ENCODE measurements at places on chromosomes 4 and X.

DNA sequence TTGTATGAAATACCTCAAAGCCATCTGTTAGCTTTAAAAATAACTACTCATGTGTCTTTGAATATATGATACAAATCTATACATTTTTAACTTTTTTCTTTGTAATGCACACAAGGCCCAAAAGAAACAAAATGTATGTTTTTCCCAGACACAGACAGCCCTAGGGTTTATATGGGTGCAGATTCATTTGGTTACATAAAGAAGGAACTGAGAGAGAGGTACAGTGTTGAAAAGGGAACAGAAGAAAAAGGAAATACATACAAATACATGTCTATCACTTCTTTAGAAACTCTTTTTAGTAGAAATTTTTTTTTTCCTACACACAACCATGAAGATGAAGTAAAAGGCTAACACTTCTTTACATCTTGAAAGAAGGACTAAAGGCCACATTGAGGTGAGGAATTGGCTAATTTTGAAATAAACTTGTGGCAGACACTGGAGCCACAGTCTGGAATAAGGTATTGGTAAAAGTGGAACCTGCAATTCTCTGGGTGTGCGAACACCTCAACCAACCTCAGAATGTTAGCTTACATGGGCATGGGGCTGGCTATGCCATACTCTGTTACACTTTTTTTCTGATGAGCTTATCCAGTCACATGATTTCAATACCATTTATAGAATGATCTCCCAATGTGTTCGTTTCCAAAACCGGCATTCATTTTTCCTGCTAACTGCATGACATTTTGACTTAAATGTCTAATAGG, 67.9 kb downstream of the FAM47C start:
- DNase-seq, result no peak

DNA sequence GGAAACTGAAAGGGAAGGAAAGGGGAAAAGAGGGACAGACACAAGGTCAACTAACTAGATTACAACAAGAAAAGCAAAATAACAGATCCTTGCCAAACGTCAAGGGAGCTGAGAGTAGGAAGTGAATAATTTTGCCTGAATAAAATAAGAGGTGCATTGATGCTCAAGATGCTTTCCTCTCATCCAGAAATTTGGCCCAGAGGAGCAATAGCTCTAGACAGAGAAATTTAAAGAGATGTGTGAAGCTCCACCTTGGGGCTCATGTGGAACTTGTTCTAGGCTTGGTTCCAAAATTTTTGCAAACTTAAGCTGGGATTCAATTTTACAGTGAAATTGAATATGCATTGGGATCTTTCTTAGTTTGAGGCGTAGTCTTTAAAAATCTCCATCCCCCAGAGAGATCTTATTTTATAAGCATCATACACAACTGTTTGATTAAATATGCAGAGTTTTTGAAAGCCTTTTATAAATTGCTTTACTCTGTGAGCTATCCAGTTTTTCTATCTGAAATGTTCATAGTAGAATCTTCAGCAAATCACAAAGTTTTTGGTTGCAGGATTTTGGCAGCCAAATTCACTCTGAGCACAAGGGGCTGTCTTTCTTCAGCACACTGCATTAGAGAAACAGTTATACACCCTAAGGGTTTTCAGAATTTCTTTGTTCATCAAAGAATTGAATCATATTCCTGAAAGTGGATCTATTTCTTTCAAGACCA, 1159.5 kb downstream of the ADGRL3 start:
- DNase-seq, result no peak

- DNase-seq, result no peak
These were observed 127.0 kb downstream of the ASMT start for GRCh38 chrX:1741816-1742394.

GRCh38 chrX:147226801-147227200, 412.3 kb upstream of the CXorf51A start:
- no peak for DNase-seq

DNA sequence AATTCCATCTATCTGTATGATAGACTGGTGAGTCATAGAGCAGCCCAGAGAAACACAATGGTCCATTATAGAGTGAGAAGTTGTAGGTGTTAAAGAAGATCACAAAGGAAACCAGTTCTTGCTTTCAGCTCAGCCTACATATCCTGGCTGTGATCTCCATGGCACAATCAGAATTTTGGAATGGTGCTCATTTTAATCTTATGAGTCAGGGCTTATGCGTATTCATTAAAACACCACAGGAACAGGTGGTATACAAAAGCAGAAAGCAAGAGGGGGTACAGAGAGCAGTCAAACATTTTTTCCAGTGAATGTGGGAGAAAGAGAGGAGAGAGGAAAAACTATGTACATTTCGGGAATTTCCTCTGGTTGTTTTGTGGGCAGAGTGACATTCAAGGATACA, 126.9 kb downstream of the MFAP3L start:
- no peak for DNase-seq

GRCh38 chr4:47483745-47484144, 1.3 kb upstream of the ATP10D start:
- DNase-seq, result no peak

GRCh38 chr4:127870688-127871087, 10.0 kb upstream of the PLK4 start:
- no peak for DNase-seq

DNA sequence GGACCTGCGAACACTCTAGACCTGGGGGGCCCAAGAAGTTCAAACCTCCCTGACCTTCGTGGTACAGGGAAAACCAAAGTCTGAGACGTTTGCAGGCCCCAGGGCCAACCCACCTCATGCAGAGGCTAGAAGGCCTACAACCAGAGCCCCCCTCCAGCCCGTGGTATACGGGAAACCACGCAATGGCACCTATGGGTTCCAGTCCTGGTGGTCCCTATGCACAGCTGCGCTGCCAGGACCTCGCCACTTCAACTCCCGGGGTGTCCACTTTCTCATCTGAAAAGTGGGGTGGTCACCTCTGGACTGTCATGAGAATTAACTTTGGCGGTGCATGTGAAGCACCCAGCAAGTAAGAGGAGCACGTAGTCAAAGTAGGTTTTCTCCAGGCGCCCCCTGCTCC, 8.4 kb upstream of the MSX1 start:
- no peak for DNase-seq

DNA sequence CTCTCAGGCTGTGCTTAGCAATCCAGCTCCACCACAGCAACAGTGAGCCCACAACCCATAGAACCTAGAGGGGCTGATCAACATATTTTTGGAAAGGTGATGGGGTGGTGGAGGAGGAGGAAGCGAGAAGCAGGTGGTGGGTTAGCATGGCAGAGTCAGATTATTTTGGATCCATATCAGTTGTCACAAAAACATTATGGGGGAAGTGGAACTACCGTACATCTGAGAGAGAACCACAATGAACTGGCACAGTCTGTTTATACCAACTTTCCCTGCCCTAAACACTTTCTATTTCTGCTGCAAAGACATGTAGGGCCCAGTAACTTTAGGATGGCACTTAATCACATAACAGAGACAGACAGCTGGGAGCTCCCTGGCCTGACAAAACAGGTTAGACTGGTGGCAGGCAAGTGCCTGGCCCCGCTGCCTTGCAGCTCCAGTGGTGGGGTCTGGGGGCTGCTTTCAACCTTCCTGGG, 4.3 kb downstream of the SLC9A7 start:
- no peak for DNase-seq

DNA sequence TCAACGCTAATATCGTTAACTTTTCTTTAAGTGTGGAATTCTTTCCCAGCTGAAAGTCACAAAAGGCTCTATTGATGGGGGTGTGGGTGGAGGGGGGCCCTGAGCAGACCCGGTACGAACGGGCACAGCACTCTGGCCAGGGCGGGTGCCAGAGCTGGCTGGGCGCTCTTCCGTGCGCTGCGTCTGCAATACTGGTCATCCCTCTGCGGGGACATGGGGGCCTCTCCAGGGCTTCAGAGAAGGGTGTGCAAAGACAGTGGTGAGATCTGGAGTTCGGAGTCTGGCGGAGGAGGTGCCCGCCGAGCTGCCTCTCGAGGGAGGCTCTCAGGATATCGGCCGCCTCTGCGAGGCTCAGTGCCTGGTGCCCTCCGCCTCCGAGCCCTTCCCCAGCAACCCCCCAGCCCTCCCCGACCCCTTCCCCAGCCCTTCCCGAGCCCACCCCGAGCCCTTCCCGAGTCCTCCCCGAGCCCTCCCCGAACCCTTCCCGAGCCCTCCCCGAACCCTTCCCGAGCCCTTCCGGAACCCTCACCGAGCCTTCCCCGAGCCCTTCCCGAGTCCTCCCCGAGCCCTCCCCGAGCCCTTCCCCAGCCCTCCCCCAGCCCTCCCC, 34.3 kb downstream of the FGFRL1 start:
- peak; percentile 55 for DNase-seq

GRCh38 chr4:106370214-106370613, 1.6 kb upstream of the GIMD1 start:
- no peak for DNase-seq

GRCh38 chrX:103608306-103608963, 672 bp downstream of the TCEAL3 start:
- DNase-seq, result peak; percentile 51

GRCh38 chr4:128670513-128670912, 139.0 kb upstream of the JADE1 start:
- no peak for DNase-seq

- peak; percentile 85 for DNase-seq
These were observed 37.4 kb upstream of the SPON2 start for GRCh38 chr4:1209821-1210220.

- no peak for DNase-seq
These were observed 50.5 kb downstream of the TBC1D14 start for GRCh38 chr4:6960154-6960553.

- no peak for DNase-seq
These were observed 48.5 kb upstream of the IL15 start for GRCh38 chr4:141587897-141588296.

- DNase-seq, result no peak
These were observed 577.4 kb upstream of the INTU start for GRCh38 chr4:127055357-127055756.

DNA sequence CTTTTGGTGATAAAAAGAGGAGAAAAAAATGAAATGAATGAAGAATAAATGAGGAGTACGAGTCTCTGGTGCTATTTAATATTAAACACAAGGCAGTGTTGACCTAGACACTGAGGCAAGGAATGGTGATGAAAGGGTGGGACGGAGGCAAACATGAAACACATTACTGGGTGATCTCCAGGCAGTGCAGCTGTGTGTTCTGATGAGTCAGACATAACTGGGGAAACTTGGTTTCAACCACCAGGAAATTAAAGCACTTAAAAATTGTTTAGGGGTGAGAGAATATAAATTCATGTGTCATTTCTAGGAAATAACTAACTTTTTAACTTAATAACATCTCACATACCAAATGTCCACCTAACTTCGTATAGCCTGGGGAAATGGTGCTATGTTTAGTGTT, 19.7 kb upstream of the CXCL6 start:
- DNase-seq, result no peak

GRCh38 chr4:16864199-16864598, 34.2 kb downstream of the LDB2 start:
- no peak for DNase-seq

- no peak for DNase-seq
These were observed 26.2 kb downstream of the CUL4B start for GRCh38 chrX:120534413-120535205.

DNA sequence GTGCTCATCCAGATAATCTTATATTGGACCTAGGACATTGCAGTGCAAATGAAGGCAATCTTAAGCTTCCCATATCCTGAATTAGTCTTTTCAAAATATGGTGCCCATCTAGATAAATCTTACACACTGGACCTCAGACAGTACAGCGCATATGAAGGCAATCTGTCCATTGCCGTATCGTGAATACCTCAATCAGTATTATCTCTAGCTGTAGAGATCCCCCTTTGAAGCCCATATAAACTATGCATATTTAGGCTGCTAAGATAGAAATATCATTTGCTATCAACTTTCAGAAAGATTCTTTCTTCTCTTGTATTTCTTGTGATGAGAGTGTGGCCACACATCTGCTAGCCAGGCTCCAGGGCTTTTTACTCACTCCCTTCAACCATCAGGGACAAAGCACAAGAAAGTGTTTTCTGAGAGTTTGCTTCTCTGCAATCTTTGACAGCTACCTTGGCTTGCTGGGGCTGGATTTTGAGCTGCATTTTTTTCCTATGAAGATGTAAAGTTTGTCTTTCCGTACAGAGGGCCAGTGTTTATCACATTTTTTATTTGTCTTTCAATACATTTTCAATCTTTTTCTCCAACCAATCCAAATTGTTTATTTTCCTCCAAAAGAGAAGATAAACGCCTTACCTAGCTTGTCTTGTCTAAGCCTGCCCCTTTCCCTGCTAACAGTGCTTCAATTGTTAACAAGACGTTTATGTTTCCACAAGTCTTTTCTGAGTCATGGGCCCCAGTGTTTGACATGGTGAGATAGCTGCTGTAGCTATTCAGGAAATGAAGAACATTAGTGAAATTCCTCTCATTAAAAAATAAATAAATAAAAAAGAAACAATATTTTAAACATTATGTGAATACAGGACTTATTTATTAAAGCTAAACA, 57.6 kb upstream of the FAT1 start:
- DNase-seq, result no peak

GRCh38 chr4:96486563-96486962, 646.7 kb downstream of the PDHA2 start:
- no peak for DNase-seq

DNA sequence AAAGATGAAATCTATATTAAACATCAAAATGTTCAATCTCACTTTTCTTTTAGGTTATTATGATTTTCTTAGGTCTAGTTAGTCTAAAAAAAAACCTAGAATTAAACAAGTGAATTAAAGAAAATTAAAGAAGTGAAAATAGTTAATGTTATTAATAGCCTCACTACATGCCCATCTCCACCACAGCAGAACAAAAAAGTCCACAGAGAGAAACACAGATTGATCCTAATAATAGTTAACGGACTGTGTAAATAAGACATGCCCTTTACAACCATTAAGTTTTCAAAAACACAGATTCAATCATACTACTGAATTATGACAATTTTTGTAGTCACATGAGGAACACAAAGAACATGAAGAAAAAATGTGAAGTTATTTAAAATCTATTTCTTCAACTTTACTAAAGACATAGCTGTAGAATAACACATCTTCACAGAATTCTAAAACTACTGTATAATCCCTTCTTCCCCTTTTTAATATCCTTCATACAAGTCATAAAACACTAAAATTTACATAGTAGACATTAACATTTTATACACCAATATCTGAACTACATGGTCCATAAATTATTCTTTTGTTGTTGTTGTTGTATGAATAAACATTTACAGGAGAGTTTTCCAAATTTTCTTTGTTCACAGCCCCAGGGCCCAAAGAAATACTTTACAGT, 15.3 kb downstream of the HELQ start:
- no peak for DNase-seq

- no peak for DNase-seq
These were observed at the start of gene FOXR2 for GRCh38 chrX:55623100-55623499. Gene FOXR2 (plus strand): TSS chrX:55623400. CDS start chrX:55623712, 312 bp downstream.

DNA sequence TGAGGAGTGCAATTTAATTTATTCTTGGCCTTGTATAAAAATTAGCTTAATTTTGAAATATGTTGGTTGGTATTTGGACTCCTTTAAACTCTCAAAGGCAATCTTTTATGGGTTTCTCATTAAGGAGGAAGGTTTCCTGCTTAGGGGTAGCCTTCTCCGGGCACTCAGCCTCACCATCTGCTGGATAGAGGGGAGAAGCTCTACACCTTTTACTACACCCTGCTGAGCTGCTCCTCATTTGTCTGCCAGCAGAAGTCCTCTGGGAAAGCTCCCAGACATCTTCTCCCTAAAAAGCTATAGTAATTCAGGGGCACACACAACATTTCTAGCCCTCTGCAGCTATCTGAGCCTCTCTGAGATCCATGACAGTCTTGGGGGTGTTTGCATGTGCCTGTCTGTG, 179.1 kb downstream of the SOWAHB start:
- no peak for DNase-seq

- no peak for DNase-seq
These were observed 455.7 kb downstream of the BCOR start for GRCh38 chrX:39642071-39642470.

GRCh38 chr4:6194458-6195195, 5.7 kb downstream of the JAKMIP1 start:
- peak; percentile 26 for DNase-seq
